NCI-H1436 (cell line): ENCODE measurements at places on chromosomes 12 and 14.
A peak's percentile ranks its signal among the peaks of the same experiment; 100 is the strongest.

GRCh38 chr14:38073641-38074040, 134.1 kb upstream of the SSTR1 start:
- no peak for DNase-seq

GRCh38 chr14:57692671-57693070, 173.2 kb downstream of the SLC35F4 start:
- DNase-seq = no peak

DNA sequence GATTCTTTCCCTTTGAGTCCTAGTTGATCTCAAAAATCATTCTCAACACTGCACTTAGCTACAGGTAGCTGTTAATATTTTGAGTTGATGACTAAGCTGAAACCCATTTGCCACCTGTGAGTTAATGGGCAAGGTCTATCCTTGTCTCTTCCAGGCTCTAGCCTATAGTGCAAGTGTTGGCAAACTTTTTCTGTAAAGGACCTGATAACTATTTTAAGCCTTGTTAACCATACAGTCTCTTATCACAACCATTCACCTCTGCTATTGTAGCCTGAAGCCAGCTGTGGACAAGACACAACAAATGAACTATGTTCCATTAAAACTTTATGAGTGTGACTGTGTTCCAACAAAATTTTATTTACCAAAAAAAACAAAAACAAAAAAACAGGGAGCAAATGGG, 19.4 kb downstream of the RAP1B start:
- no peak for DNase-seq

- no peak for DNase-seq
Measured at GRCh38 chr12:77210724-77211123, 145.4 kb upstream of the E2F7 start.

DNA sequence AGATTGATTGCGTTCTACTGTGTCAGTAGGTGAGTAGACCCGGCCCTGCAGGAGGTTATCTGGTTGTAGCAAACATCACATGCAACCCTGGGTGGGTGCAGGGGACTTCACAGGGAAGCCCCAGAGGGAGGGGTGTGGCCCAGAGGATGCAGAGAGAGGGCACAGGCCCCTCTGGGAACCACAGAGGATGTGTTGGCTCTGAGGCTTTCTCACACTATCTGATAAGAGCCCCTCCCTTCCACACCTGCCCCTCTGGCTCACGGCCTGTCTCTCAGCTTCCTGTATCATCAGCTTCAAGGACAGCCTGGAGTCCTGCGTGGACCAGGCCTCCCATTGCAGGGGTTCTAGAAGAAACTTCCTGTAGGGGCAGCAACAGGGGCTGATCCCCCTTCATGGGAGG, 101.9 kb downstream of the RIN3 start:
- DNase-seq = no peak

GRCh38 chr12:57330992-57331391, 80.0 kb upstream of the STAC3 start:
- DNase-seq = no peak

- no peak for DNase-seq
Measured at GRCh38 chr12:117980616-117981015, 11.8 kb upstream of the KSR2 start.

- peak; percentile 61 for DNase-seq
Measured at GRCh38 chr14:60655119-60655897, 6.0 kb upstream of the SIX1 start.

GRCh38 chr12:101078536-101079285, 131.3 kb downstream of the SLC5A8 start:
- DNase-seq = no peak

DNA sequence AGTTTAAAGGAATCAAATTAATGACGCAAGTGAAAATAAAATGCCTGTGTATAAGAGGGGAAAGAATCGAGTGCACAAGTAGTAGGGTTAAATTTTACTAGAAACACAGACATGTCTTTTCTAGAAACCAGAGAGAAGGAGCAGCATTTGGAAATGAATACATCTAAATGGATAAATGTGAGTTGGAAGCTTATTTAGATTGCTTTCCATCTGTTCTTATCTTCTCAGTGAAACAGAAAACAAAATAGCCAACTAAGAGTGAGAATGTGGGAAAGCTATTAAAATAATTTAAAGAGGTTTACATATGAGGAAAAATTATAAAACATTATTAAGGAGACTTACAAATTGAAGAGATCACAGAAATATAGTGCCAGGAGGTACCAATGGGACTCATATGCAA, 1818.9 kb upstream of the FLRT2 start:
- DNase-seq = no peak

- DNase-seq = peak; percentile 41
Measured at GRCh38 chr12:12081836-12082497, 11.2 kb downstream of the BCL2L14 start.

DNA sequence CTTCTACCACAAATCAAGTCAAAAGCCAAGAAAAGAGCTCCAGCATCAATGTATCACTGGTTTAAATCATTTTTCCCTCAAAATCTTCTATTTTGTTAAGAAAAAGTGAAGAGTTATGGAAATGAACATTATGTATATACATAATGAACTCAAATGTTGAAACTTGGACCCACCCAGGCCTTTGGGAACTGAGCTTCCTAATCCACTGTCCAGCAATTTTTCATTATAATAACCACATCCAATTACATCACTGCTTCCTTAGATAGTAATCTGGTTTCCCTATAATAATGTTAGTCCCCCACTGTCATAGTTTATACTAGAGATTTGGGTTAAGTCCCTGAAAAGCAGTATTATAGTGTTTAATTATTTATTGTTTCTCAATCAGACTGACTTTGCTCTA, 170.9 kb downstream of the PIK3C2G start:
- DNase-seq = no peak

GRCh38 chr12:2343681-2344080, 290.9 kb downstream of the CACNA1C start:
- no peak for DNase-seq

DNA sequence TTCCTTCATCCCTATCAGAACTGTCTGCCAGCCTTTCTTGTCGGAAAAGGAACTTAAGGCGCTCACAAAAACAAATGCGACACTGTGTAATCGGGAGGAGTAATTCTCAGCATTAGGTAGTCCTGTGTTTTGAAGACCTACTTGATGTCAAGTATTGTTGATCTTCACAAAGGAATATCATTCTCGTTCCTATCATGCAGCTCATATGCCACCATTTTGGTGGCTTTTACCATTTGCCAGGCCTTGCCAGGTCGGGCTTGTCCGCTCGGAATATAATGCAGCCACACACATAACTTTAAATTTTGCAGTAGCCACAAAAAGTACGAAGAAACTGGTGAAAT, 903 bp upstream of the PPP4R3A start:
- no peak for DNase-seq

- DNase-seq = no peak
Measured at GRCh38 chr12:127822809-127823411, 444.1 kb upstream of the TMEM132C start.

DNA sequence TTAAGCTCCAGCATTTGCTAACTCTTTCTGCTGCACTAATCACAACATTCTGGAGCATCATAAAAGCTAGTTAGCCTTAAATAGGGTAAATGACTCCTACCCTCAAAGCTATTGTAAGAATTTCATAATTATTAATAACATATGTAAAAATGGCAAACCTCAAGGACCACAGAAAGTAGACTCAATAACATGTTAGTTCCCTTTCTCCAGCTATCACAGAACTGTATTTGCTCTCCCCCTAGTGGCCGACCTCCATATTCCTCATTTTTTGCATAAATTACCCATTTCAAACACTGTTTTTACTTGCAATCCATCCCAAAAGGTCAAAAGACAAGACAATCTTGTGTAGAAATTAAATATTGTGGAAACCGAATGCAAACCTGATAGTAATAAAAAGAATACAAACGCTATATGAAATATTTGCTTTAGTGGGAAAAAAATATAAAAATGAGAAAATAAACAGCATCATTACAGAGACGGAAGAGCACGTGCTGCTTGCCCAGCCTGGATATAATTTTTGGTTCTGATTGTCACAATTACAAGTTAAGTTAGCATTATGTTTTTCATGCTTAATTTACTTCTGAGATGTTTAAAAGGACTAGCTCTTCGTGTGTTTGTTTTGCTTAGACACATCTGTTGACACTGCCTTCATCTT, 97.9 kb downstream of the RERGL start:
- DNase-seq = no peak

DNA sequence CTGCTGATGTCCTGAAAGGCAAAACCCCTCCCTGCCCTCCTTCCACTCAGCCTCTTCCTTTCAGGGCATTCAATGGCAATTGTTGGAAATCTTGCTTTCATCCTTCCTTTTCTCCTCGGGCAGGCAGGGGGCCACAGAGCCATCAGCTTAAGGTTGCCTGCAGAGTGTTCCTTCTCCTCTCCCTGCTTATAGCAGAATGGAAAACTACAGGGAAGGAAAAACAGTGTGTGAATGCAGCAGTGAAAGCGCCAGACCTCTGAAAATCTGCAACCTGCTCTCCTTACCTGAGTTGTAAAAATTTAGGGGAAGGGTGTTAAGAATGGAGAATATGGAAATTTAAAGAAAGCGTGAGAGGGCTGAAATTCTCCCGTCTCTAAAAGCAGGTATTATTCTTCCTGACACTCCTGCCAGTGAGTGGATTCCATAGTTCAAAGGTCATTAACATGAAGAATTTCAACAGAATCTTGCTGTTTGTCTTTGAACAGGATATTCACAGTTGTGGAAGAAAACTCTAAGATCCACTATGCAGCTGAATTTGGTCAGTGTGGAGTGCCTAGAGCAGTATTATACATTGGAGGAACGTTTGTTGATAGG, 348.8 kb downstream of the KCNH5 start:
- no peak for DNase-seq

- DNase-seq = no peak
Measured at GRCh38 chr12:90036637-90037036, 328.0 kb upstream of the ATP2B1 start.

- DNase-seq = peak; percentile 86
Measured at GRCh38 chr12:6936636-6937480, 6.8 kb upstream of the RNU7-1 start.

GRCh38 chr12:109222062-109222461, 87.0 kb downstream of the FOXN4 start:
- DNase-seq = no peak

- DNase-seq = no peak
Measured at GRCh38 chr12:95055057-95055456, 18.4 kb downstream of the NR2C1 start.

DNA sequence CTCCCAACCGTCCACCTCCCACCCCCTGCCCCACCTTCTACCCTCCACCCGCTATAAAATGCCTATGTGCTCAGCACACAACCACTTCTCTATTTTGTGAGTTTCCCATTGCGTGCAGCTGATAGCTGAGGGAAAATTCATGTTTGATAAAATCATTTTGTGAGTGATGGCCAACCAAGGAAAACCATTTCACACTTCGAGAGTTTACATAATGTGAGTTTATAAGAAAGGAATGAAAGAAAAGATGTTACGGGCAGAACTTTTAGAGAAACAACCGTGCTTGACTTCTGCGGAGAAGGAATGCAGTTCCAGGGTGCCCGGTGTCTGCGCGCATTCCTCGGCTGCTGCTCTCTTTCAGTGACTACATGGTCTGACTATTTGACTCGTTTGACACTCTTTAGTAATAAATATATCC, 140.9 kb downstream of the EFCAB11 start:
- DNase-seq = no peak

DNA sequence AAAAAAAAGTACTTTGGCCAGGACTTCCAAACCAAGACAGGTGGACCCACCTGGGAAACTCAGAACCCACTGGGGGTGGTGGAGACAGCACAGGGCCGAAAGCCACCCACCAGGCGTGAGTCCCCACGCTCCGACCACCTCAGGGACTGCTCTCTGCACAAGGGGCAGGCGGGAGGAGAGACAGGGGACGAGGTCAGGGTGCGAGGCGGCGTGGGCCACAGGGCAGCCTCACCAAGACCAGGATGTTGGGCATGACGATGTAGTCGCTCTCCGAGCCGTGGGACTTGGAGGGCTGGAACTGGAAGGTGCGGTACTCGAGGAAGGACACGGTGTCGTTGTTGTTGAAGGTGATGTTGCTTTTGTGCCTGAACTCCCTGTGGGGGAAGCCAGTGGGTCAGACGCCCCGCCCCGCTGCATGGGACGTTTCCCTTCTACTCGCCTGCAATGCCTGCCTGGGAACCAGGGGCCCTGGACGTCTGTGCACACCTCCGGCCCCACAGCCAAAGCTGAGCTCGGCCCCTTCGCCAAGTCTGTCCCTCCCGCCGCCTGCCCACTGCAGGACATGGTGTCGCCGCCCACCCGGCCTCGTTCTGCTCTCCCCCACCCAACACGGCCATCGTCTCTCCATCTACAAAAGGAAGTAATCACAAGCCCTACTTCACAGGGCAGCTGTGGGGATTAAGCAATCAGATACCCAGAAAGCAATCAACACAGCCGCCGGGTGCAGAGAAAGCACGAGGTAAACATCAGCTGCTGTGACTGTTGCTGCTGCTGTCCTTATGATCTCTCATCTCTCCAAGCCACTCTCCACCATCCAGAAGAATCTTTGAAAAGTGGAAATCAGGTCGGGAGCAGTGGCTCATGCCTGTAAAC, 48.7 kb downstream of the SCARB1 start:
- DNase-seq = peak; percentile 41

GRCh38 chr12:54658306-54659264, 10.4 kb upstream of the DCD start:
- DNase-seq = peak; percentile 17
